ENCODE measurements at places on chromosomes 5 and 9. TPM values are rescaled to one million over a fixed set of nuclear protein-coding genes. Genes with fewer than 3 reads are reported as not detected.

The ENTREP1 gene
- 42.4 TPM for polyA plus RNA-seq

GRCh38 chr5:5218396-5218795 lies 78.3 kb downstream of the ADAMTS16 start:
- H3K36me3 ChIP-seq: no peaks in the 10 kb centered on the region
- H3K4me3 ChIP-seq: no peak overlapping the region
- no peaks in the 10 kb centered on the region for H3K4me1 ChIP-seq
- no peak for DNase-seq
- H3K27ac ChIP-seq: no peak overlapping the region

The CFAP90 gene
- 10.5 TPM for polyA plus RNA-seq

- H3K27ac ChIP-seq: peak overlapping the region; percentile 29
- DNase-seq: peak; percentile 54
Observed at GRCh38 chr5:9431496-9432258, 114.2 kb downstream of the SEMA5A start.

- H3K36me3 ChIP-seq: no peaks in the 10 kb centered on the region
- H3K4me1 ChIP-seq: no peaks in the 10 kb centered on the region
- H3K27me3 ChIP-seq: no peaks in the 10 kb centered on the region
- H3K4me3 ChIP-seq: no peak overlapping the region
- no peak for DNase-seq
- H3K27ac ChIP-seq: no peak overlapping the region
Observed at GRCh38 chr5:155915601-155916000, 411.4 kb upstream of the SGCD start.

GRCh38 chr9:122389799-122390481 lies 19.1 kb downstream of the PTGS1 start:
- H3K27ac ChIP-seq: no peak overlapping the region
- DNase-seq: no peak
- H3K27me3 ChIP-seq: no peaks in the 10 kb centered on the region
- no peaks in the 10 kb centered on the region for H3K36me3 ChIP-seq
- no peaks in the 10 kb centered on the region for H3K4me1 ChIP-seq

- H3K36me3 ChIP-seq: no peaks in the 10 kb centered on the region
- H3K27me3 ChIP-seq: no peaks in the 10 kb centered on the region
- H3K4me3 ChIP-seq: no peak overlapping the region
- DNase-seq: no peak
- H3K4me1 ChIP-seq: no peaks in the 10 kb centered on the region
Observed at GRCh38 chr5:9437741-9438240, 108.1 kb downstream of the SEMA5A start.

The PIP5K1B gene
- 3.1 TPM for polyA plus RNA-seq

GRCh38 chr9:136617746-136618579 lies 44.8 kb upstream of the EGFL7 start:
- H3K27ac ChIP-seq: peak overlapping the region; percentile 95
- DNase-seq: no peak
- no peaks in the 10 kb centered on the region for H3K27me3 ChIP-seq
- peaks cover 88% of the 10 kb centered on the region for H3K4me1 ChIP-seq
- H3K36me3 ChIP-seq: no peaks in the 10 kb centered on the region

DNA sequence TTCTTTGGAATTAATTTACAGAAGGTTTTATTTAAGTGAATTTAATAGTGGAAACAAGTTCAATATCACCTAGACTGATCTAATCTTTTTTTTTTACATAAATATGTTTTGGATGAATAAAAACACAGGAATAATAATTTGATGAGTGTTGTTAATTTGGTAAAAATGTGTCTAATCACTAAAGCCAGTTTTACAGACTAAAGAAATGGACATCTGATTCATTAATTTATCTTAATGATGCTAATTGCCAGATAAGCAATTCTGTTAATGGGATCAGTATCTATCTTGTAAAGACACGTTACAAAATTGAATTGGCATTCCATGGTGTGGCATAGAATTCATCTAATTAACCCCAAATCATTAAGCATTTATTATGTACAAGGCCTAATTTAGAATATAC lies 743.3 kb upstream of the CDH6 start:
- H3K27ac ChIP-seq: no peak overlapping the region
- no peak overlapping the region for H3K4me3 ChIP-seq
- DNase-seq: no peak

The OR1L6 gene
- polyA plus RNA-seq: not detected

The CEL gene
- polyA plus RNA-seq: 2.4 TPM

GRCh38 chr5:180160789-180161188 lies 48.2 kb downstream of the RASGEF1C start:
- no peaks in the 10 kb centered on the region for H3K36me3 ChIP-seq
- peaks cover 25% of the 10 kb centered on the region for H3K27me3 ChIP-seq
- no peak for DNase-seq
- H3K4me3 ChIP-seq: no peak overlapping the region

The LECT2 gene
- 2.0 TPM for polyA plus RNA-seq

DNA sequence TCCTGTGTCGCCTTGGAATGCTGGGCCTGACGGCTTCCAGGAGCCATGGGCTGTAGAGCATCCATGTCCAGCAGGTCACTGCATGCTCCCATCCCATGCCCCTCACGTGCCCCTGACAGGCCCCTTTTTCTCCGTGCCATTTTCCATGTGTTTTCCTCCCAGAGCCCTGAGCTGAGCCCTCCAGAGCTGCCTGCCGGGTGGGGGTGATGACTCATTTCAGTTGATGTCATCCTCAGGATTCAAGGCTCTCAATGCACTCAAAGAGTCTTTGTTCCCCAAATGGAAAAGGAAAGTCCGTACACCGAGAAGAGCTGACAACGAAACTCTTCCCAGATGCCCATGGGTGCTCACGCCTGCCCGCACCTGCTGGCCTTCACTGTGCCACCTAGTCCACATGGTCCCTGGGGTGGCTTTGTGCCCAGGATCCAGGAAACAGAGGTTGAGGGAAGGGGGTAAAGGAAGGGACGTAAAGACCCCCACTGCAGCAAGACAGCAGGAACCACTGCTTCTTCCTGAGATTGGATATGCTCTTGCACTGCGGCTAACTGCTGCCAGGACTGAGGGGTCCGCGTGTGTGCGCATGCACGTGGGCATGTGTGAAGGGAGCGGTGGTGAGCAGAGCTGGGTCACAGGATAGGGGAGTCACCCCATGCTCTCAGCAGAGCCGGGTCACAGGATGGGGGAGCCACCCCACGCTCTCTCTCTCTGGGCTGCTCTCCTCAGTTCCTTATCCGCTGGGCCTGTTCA lies 27.6 kb downstream of the COL15A1 start:
- no peak overlapping the region for H3K4me3 ChIP-seq
- no peaks in the 10 kb centered on the region for H3K36me3 ChIP-seq
- DNase-seq: no peak
- H3K4me1 ChIP-seq: peaks cover 6% of the 10 kb centered on the region
- H3K27me3 ChIP-seq: peaks cover 14% of the 10 kb centered on the region
- no peak overlapping the region for H3K27ac ChIP-seq

DNA sequence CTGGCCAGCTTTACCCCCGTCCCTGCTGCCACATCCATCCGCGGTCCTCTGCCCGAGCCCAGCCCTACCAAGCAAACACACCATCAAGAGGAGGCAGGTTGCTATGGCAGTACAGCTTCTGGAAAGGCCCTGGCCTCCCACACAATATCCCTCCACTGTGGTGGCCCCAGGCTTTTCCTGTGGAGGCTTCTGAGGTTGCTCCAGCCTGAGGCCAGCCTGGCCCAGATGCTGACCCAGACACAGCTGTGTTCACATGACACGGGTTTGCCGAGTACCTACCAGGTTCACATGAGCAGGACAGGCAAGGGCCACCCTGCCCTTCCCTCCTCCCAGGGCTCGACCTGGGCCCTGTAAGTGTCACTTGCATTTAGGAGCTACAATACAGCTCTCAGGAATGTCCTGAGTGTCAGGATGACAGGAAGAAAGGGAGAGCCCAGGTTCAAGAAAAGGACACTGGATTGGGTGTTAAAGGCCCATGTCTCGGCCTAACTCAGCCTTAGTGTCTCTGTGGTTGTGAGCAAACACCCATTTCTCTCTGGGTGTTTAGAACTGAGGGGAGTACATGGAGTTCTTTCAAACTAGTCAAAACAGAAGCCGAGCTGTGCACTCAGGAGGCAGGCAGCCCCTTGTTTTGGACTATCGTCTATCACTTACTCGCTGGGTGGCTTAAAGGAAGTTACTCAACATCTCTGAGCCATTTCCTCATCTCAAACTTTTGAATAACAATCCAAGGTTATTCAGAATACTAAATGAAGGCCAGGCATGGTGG lies 40.2 kb downstream of the NAIF1 start:
- no peaks in the 10 kb centered on the region for H3K27me3 ChIP-seq
- no peaks in the 10 kb centered on the region for H3K4me1 ChIP-seq
- peak overlapping the region; percentile 15 for H3K27ac ChIP-seq
- no peak for DNase-seq
- H3K4me3 ChIP-seq: no peak overlapping the region

GRCh38 chr5:181114844-181115778 lies 15.9 kb downstream of the OR2V1 start:
- no peak for DNase-seq
- no peaks in the 10 kb centered on the region for H3K36me3 ChIP-seq
- peaks cover 95% of the 10 kb centered on the region for H3K27me3 ChIP-seq
- no peak overlapping the region for H3K4me3 ChIP-seq

The MEGF9 gene
- polyA plus RNA-seq: 14.6 TPM

The PPP2R2B gene
- 0.46 TPM for polyA plus RNA-seq

The BNIP1 gene
- 13.4 TPM for polyA plus RNA-seq

The ADCY2 gene
- polyA plus RNA-seq: 6.1 TPM

DNA sequence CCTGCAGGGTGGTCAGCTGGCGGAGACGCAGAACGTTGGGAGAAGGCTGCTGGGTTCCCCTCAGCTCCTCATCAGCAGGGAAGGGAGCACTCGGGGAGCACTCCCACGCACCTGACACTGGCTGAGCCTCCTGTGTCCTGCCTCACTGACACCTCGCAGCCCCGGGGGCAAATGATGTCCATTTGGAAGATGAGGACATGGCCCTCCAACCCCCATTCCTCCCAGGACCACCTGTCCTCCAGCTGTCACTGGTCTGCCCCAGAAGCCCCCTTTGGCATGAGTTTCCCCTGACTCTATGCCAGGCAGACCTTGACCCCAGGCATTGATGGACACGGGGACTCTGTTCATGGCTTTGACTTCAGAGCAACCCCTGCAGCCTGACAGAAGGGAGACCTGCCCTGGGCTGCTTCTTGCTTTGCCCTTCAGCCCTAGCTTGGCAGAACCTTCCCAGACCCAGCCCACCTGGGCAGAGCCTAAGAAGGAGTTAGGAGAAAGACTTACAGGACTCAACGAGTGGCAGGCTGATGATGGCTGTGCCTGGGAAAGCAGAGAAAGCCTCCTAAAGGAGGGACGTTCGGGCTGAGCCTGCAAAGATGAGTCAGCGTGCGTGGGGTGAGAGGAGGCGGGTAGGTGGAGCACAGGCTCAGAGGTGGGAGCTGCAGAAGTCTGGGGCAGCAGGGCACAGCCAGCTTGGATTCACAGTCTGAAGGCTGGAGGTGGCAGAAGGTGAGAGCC lies 90.6 kb downstream of the LMX1B start:
- H3K4me3 ChIP-seq: no peak overlapping the region
- H3K36me3 ChIP-seq: no peaks in the 10 kb centered on the region
- H3K27me3 ChIP-seq: peaks cover 11% of the 10 kb centered on the region
- peaks cover 8% of the 10 kb centered on the region for H3K4me1 ChIP-seq
- no peak overlapping the region for H3K27ac ChIP-seq

Data from left lung (tissue), 14 donors.